ENCODE measurements at places on chromosomes 11 and 22.

GRCh38 chr11:102017026-102017425, 30.2 kb upstream of the CFAP300 start:
- DNase-seq: no peak

DNA sequence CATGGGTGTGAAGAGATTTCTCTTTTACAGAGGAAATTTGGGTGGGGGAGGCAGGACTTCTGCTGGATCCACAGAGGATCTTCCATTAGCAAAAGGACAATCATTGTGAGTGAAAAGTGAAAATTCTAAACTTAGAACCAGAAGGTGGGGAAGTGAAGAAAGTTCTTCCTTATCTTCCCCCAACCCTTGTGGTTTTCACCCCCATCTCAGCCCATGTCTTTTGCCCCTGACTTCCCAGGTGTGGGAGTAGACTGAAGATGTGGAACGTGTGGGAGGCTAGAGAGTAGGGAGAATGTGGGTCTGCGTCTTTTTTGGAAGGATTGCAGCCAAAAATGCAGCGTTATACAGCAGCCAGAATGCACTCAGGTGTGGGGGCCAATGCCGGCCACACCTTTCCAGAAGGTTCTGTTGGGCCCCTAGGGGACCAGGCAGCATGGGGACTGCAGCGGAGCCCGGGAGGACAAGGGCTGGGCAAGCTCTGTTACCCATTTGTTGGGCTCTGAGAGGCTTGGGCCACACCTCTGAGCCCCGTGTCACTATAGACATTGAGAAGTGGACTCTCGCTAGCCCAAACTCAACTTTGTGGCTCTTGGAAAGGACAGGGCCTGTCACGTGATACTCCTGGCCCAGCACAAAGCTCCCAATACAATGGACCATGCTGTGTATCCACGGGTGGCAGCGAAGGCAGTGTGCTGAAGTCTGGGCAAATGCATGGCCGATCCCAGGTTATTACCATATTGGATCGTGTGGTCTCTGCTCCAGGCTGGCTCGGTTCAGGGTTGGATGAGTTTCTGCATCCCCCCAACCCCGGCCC, 32.8 kb upstream of the LINC01488 start:
- no peak for DNase-seq

- peak; percentile 43 for DNase-seq
Observed at GRCh38 chr11:62142921-62143320, 19.1 kb downstream of the INCENP start.

DNA sequence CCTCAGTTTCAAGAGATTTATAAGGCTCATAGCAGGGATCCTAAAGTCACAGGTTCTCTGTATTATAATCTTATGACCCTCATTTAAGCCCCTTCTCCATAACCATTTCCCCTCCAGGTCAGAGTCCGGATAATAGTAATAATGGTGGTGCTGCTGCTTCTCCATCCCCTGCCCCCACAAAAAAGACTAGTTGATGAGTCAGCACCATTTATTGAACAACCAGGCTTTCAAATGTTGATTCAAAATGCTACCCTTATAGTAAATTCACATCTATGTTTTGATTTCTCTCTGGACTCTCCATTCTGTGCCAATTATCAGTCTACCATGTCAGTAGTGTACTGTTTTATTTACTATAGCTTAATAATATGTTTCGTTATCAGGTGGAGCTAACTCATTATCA, 17.6 kb upstream of the RIC3 start:
- DNase-seq: no peak

- no peak for DNase-seq
Observed at GRCh38 chr11:126578021-126578420, 222.5 kb downstream of the ST3GAL4 start.

- no peak for DNase-seq
Observed at GRCh38 chr11:33944693-33945424, 53.0 kb upstream of the LMO2 start.

GRCh38 chr11:116984186-116984585, 114.0 kb downstream of the SIK3 start:
- DNase-seq: no peak

GRCh38 chr11:62880231-62880802, 379 bp upstream of the SLC3A2 start:
- peak; percentile 86 for DNase-seq

DNA sequence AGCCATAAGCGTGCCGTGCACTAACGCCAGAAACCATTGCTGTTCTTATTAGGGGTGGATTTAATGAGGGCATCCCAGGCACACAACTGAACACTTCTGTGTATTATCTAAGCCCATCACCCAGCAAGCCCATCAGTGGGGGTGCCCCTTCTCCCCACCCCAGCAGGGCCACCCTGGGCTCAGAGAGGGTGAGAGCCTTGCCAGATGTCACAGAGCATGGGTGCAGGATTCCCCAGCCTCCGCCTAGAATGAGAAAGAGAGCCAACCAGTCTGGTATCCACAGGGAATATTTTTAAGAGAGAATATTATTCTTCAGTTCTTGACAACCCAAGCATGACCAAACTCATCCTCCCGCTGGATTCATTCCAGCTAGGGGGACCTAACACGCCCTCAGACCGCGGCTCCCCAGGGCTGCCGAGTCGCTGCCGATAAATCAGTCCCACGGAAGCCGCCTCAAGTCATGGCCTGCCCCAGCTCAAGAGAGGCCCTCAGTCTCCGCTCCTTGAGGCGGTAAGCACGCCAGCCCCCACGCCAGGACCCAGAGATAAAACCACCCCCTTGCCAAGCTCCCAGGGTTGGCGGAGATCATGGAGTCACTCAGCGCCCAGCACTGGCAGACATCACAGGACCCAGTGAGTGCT, 47.2 kb downstream of the MN1 start:
- DNase-seq: no peak

DNA sequence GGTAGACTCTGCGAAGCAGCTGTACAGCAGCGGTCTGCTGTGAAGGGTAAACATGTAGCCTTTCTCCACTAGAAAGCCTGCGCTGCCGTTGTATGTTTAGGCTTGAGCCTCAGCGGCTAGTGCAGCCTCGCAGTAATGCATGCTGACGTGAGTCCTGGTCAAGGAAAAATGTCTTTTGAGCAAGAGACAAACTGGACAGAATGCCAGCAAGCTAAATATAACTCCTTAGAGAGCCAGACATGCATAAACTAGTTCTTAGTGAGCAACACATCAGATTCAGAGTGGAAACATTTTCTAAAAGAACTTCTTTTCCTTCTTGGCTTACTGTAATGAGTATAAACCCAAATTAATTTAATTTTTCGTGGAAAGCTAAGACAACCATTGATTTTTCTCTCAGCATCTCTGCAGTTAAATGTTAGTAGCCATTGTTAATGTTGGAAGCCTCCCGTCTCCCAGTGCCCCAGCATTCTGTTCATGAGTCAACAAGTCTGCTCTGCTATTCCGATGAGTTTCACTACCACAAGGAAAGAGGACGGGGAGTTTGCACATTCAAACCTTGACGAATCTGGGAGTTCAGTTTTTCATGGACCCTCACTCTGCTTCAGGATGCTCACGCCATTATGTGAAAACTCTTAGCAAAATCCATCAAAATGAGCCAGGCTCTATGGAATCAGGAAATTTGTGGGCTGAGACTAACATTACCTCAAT, 51.4 kb downstream of the JAM3 start:
- peak; percentile 84 for DNase-seq

DNA sequence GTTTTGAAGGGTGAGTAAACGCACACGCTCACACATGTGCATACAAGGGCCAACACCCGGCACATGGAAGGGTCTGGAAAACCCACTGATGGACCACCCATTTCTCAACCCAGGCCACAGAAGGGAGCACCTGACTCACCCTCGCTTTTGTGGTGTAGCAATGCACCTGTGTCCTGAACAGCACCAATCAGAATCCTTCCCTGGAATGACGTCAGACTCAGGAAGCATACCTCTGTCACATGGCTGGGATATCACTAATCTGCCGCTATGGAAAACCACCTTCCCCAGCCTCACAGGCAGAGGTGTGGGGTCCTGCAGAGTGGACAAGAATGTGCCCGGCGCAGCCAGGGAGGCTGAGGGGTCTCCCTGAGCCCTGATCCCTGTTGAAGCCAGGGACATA, 9.0 kb upstream of the OSM start:
- DNase-seq: no peak

DNA sequence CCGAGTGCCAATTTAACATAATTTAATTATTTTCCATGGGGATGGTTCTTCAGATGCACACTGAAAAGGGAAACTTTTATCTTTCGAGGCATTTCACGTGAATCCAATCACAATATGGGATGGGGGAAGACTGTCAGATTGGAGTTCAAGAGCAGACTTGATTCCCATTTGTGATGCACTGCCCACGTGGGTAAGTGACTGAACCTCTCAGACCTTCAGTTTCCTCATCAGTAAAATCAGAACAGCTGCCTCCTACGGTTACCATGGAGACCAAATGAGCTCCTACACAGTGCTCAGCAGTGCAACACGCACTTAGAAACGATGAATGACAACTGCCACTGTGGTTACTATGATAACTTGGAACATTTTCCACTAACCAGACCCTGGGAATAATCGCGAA, 21.7 kb downstream of the KIAA0930 start:
- no peak for DNase-seq

- no peak for DNase-seq
Observed at GRCh38 chr11:116104498-116105174, 600.4 kb upstream of the CADM1 start.

DNA sequence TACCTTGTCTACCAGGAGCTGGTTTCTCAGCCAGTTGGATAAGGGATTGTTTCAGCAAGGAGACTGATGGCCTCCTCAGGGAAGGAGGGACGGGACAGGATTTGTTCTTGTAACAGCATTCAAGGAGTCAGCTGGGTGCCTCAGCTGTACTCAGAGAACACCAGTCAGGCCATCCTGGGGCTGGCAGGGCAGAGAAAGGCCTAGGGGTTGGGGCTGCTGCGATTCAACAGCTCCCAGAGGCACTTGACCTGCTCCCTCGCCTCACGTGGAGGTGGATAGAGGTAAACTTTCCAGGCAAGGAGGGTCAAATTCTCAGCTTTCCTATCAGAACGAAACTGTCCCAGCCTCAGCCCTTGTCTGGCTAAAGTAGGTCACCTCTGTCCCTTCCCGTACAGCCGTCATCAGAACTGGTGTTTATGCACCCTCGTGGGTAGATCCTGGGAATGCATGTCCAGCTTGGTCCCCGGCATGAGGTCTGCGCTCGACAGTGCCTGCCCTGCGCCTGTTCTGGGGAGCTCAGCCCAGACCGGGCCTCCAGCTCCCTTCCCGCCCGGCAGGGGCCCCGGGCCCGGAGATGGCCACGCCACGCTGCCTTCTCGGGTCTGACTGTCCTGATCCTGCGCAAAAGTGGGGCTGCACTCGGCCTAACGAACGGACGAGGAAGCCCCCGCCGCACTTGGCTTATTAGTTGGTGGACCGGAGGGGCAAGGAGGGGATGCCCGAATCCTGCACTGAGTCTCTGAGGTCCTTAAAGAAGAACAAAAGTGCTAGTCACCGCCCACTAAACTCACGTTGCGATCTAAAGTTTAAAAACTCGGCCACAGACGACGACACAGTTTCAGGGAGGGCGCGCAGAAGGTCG, 762 bp upstream of the CCDC134 start:
- peak; percentile 38 for DNase-seq

- no peak for DNase-seq
Observed at GRCh38 chr11:11009179-11009578, 151.3 kb upstream of the ZBED5 start.

DNA sequence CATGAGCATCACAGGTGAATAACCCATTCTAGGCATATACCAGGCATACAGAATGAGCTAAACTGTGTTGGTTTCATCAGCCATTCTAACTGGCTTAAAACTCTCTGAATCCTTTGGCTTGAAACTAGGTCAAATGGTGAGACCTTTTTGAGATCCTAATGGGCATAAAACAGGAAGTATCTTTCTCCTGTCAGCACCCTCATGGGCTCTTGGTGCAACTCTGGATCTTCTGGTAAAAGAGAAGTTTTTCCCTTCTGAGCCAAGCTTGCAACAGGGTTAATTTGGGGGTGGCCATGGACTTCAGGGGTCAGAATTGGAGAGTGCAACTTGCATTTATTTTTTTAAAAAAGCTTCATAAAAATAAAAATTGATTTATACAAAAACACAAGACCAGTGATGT, 67.9 kb upstream of the GRAMD1B start:
- no peak for DNase-seq

- no peak for DNase-seq
Observed at GRCh38 chr11:3666023-3666530, 5.1 kb downstream of the CHRNA10 start.

GRCh38 chr11:100593291-100593690, 93.8 kb upstream of the ARHGAP42 start:
- DNase-seq: no peak

GRCh38 chr11:81246941-81247340, 1486.7 kb downstream of the FAM181B start:
- DNase-seq: no peak

Measured in pons (tissue), 1 donor.